ENCODE measurements at places on chromosomes 1 and 21.

DNA sequence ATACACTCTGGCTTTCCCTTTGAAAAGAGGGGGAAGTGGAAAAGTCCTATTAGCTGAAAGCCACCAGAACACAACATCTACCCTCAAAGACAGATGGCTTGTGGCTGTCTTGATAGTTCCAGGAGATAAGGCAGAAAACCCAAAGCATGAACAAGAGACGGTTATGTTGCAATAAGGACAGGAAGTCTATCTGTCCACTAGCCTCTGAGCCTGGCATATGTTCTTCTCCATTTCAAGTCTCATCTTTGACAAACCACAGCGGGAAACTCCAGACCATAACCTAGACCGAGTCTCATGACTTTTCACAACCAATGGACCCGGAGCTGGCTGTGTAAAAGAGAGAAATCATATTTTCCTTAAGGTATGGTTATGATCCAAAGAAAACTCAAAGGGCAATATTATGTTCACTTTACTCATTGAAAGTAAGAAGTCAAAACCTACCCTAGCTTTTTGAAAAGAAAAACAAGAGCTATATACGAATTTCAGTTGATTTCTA lies 33.8 kb downstream of the DUSP10 start:
- peak; percentile 13 for DNase-seq

DNA sequence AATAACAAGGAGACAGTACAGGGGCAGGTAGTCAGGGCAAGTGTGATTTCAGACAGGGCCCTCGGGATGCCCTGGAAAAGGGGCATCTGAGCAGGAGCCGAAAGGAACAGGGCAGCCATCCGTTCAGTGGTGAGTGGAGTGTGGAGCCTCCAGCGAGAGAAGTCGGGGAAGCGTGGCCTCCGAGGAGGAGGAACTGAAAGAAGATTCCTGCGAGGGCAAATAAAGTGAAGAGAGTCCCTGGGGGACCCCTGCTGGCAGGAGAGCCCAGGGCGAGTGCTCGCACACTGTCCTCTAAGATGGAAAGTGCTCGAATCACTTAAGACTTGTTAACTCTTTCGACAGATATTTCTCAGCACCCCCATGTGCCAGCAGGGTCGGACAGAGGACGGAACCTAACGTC lies 3.5 kb upstream of the UTS2 start:
- DNase-seq: no peak

DNA sequence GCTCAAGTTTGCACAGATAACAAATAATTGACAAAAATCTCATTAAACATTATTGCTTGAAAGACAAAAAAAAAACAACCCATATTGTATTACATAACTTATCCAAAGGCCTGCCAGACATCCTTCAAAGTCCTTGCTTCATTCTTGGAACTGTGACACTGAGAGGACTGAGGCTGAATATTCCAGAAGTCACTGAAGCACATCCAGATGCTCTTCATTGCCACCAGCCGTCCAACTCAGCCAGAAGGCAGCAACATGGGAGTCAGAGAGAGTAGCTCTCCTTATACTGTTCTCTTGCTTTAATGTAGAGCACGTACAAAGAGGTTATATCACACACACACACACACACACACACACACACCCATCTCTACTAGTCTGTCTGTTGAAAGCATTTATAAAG lies 755.0 kb downstream of the LTN1 start:
- no peak for DNase-seq

DNA sequence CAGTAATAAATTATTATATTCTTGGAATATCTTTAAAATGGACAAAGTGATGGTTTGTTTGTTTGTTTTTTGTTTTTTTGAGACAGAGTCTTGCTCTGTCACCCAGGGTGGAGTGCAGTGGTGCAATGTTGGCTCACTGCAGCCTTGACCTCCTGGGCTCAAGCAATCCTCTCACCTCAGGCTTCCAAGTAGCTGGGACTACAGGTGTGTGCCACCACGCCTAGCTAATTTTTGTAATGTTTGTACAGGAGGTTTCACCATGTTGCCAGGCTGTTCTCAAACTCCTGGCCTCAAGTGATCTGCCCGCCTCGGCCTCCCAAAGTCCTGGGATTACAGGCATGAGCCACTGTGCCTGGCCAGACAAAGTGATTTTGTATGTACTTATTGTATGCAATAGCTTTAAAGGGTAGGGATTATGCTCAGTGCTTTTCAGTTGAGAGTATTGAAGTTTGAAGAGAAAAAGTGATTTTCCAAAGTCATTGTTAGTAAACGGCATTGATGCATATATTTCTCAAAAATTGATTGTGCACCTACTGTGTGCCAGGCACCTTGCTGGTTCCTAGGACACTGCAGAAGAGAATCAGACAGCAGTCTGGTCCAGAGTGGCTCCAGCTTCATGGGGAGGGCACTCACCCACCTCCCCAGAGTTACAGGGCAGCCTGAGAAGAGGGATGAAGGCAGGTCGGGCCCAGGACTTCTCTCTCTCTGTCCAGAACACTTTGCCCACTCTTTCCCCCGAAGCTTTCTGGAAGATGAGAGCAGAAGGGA lies 34.2 kb upstream of the TTC22 start:
- no peak for DNase-seq

- DNase-seq: no peak
Observed at GRCh38 chr1:45585110-45585426, 1.2 kb downstream of the NASP start.

GRCh38 chr1:1612104-1612400 lies 3.2 kb upstream of the MIB2 start:
- no peak for DNase-seq

DNA sequence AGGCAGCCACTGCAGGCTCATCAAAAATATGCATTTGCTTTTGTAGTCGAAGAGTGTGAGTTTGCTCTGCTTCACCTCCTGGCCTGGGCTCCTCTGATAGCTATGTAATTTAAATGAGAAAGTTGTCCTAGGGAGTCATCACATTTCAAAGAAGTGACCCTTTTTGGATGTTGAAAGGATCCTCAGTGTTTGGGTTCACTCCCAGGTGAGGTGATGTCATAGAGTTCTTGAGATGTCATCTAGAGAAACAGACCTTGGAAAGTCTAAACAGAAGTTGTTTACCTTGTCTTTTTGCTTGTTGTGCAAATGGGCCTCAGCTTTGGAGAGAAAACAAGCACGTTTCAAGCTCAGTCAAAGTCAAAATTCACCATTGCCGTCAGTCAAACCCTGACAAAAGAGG lies 92.0 kb upstream of the BARHL2 start:
- DNase-seq: no peak

DNA sequence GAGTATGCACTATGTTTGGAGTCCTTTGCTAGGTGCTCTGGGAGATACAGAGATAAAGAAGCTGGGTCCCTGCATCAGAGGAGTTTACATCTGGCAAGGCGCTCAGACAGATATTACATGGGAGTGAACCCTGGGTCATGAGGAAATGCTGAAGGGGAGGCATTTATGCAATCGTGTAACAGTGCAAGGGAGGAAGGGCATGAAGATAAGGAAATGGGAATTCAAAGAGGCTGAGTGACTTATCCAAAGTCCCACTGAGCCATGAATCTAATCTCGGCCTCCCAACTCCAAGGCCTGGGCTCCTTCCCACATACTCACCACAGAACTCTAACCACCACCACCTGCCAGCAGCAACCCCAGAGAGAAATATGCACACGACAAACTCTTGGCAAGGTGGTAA lies 51.6 kb downstream of the FAM163A start:
- no peak for DNase-seq

DNA sequence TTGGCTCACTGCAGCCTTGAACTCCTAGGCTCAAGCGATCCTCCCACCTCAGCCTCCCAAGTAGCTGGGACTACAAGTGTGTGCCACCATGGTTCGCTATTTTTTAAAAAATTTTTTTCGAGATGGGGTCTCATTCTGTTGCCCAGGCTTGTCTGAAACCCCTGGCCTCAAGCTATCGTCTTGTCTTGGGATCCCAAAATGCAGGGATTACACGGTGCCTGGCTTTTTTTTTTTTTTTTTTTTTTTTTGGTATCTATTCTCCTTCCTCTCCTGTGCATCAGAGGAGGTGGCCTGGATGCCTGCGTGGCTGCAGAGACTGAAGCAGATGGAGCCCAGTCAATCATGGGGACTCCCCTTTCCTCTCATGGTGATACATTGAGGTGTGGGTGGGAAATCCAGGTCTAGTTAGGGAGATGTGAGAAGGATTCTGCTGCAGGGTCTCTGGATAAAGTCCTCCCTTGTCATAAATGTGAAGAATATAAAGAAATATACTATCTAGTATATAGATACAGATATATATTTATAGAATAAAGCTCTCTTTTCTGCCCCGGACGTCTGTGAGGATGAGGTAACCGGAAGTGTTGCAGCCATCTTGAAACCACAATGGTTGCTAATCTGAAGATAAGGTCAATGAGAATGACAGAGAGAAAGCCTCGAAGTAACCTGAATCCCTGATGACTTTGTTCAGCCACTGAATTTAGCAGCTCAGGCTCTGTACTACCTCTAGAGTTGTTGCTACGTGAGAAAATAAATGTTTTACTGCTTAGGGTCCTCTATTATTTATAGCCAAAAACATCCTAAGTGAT lies 19.5 kb upstream of the RGSL1 start:
- DNase-seq: no peak

GRCh38 chr21:17548262-17548661 lies 35.4 kb downstream of the CXADR start:
- no peak for DNase-seq

- DNase-seq: no peak
Observed at GRCh38 chr1:39006726-39007645, 15.9 kb downstream of the AKIRIN1 start.

DNA sequence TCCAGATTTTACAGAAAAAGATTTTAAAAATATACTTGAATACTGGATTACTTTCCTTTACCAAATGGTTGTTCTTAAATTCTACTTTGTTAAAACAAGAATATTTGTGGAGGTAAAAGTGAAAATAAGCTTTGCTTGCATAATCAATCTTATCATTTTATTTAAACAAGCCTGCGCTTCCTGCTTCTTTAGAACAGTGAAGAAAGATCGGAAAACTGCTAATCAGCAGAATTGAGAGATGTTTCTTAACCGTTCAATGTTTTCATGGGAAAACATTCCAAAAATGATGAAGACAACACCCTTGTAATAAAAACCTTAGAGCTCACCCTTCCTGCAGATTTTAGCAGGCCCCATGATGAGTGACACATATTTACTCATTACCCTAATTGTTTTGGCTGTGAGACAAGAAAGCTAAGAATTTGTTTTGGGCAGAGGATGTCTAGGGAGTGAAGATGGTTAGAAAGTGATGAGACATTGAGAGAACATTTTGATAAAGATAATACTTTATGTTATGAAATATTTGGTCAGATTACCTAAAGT lies 72.6 kb downstream of the TPR start:
- no peak for DNase-seq

DNA sequence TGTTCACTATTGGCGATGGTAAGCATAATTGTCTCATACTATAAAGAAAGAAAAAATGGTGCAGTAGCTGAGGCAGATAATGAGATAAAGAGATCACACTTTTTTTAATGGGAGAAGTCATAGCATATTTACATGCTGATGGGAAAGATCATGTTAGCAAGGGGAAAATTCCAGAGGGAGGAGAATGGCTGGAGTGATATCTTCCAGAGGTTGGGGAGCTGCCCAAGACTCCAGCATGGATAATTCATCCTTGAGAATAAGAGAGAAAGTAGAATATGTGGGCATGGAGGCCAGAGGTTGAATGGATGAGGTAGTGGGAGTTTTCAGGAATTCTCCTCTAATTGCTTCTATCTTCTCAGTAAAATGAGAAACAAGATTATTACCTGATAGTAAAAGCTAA lies 45.8 kb upstream of the RGS1 start:
- no peak for DNase-seq

GRCh38 chr1:180230791-180231505 lies 884 bp downstream of the LHX4 start:
- DNase-seq: no peak

DNA sequence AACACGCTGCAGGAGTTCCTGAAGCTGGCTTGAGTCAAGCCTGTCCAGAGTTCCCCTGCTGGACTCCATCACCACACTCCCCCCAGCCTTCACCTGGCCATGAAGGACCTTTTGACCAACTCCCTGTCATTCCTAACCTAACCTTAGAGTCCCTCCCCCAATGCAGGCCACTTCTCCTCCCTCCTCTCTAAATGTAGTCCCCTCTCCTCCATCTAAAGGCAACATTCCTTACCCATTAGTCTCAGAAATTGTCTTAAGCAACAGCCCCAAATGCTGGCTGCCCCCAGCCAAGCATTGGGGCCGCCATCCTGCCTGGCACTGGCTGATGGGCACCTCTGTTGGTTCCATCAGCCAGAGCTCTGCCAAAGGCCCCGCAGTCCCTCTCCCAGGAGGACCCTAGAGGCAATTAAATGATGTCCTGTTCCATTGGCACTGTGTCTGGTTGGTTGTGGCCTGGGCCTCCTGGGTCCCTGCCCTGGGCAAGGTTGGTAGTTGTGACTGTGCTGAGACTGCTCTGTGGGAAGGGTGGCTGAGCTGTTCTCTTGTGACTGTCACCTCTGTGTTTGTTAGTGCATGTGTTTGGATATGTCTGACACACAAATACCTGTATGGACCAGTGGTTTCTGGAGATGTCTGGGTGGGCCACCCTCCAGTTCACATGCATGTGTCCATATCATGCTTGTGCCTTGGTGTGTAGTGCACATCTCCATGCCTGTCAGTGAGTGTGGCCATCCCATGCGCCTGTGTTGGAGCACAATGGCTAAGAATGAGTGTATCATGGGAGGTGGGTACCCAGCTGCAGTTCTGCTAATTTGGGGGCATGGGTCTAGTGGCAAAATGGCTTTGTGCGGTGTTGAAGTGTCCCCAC lies 1.4 kb downstream of the SH3BGRL3 start:
- no peak for DNase-seq

- no peak for DNase-seq
Observed at GRCh38 chr21:16194095-16194787, 464.5 kb downstream of the USP25 start.

- DNase-seq: no peak
Observed at GRCh38 chr1:25055324-25055780, 125.3 kb upstream of the RUNX3 start.

- DNase-seq: no peak
Observed at GRCh38 chr1:150560011-150560438, 10.8 kb downstream of the ADAMTSL4 start.

GRCh38 chr21:29114765-29115500 lies 15.5 kb upstream of the MAP3K7CL start:
- DNase-seq: no peak

DNA sequence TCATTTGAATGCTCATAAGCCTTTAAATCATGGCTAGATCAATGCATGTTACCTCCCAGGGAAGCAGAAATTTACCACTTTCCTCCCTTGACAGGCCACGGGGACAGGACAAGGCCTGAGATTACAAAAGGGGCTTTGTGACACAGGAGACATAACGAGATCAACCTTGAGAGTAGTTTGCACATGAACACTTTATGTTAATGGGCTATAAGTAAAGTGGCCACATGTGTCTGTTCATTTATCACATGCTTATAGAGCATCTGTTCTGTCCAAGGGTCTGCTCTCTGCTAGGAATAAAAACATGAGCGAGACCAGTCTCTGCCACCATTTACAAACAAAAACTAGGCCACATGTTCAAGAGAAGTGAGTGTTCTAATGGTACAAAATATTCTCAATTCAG lies 144.1 kb upstream of the C8B start:
- DNase-seq: no peak

- no peak for DNase-seq
Observed at GRCh38 chr1:228029281-228029680, 22.5 kb downstream of the WNT3A start.

All from stimulated activated CD8-positive, alpha-beta memory T cell treated with anti-CD3 and anti-CD28 coated beads, Interleukin-2, amount 100 ng/mL, for 1 hour (primary cell).